C1 segment of cervical spinal cord (tissue), 14 donors: ENCODE measurements at places on chromosomes 6 and 20.

DNA sequence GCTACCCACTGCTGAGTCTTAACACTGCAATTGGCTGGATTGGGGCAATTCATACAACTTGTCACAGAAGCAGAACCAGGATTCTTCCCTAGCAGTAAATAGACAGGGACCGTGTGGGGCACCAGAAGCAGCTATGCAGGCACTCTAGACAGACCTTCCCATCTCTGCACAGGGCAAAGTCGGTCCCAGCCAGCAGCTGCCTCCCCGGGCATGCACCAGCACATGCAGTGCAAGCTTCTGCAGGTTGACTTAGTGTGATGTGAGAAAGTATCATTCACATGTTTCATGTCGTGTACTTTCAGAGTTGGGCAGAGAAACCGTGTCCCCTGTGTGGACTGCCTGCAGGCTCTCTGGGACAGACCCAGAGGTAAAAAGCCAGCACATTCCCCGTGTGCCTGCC lies 98.0 kb upstream of the FOXA2 start:
- no peak for DNase-seq

- no peak for DNase-seq
Observed at GRCh38 chr6:118784641-118785164, 109.2 kb upstream of the ASF1A start.

DNA sequence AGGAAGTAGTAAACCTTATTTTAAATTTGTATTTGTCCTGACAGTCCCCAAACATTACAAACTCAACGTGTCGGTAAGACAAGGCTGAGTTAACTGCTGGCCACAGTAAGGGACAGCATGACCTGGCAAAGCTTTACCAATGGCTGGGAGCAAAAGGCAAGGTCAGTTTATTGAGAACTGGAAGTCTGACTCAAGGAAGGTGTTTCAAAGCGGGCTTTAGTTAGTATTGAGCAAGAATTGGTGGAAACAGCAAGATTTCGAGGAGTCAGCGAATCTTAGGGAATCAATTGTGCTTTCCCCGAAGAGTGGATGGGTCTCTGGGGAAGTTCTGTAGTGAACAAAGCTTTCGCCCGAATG lies 885 bp upstream of the GZF1 start:
- DNase-seq: no peak

- peak; percentile 11 for DNase-seq
Observed at GRCh38 chr20:57473246-57474048, 51.5 kb downstream of the CTCFL start.

- DNase-seq: no peak
Observed at GRCh38 chr20:63406617-63407245, 45.6 kb upstream of the CHRNA4 start.

DNA sequence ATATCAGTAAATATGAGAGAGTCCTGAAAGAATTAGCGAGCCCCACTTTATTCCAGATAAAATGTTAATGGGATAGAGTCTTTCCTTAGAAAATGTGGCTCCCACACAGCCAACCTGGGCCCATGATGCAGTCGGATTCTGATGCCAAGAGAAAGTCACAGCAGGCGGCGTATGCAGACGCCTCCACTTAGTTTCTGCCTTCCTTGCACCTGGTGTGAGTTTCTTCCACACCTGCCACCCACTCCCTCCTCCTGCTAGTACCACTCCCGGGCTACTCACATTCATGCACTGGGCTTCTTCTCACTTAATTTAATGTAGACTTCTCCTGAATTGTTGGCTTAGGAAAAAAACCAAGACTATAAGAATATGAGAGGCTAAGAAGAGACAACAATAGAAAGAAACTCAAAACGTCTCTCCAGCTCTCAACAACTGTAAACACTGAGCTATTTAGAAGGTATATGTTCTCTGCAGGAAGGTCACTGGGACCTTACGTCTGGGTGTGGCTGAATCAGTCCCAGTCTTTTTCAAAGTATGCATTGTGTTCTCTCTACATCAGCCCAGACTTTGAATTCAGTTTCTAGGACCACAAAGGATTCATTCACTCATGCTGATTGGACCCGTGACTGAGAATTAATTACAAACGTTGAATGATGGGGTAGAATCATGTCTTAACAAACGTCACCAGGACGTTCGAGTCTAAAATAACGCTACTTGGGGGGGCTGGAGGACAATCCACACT lies 70.4 kb downstream of the GCNT2 start:
- no peak for DNase-seq

- DNase-seq: no peak
Observed at GRCh38 chr6:96675597-96675996, 112.7 kb downstream of the FHL5 start.

- DNase-seq: no peak
Observed at GRCh38 chr20:18314786-18315406, 26.6 kb downstream of the ZNF133 start.

DNA sequence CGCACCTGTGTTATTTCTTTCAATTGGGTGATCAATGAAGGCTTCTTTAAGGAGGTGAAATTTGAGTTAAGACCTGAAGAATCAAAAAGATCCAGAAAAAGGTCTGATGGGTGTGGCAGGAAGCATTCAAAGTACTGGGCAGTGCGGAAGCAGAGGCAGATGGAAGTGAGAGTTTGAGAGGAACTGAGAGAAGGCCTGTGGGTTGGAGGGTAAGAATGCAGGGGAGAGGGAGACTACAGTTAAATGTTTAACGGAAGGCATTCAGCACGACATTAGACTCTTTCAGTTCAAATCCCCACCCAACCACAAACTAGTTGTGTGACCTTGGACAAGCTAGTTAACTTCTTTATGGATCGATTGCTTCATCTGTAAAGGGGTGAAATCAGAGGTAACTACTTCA lies 50.5 kb upstream of the GCM1 start:
- DNase-seq: no peak

GRCh38 chr6:147621263-147621662 lies 112.8 kb downstream of the SAMD5 start:
- no peak for DNase-seq

DNA sequence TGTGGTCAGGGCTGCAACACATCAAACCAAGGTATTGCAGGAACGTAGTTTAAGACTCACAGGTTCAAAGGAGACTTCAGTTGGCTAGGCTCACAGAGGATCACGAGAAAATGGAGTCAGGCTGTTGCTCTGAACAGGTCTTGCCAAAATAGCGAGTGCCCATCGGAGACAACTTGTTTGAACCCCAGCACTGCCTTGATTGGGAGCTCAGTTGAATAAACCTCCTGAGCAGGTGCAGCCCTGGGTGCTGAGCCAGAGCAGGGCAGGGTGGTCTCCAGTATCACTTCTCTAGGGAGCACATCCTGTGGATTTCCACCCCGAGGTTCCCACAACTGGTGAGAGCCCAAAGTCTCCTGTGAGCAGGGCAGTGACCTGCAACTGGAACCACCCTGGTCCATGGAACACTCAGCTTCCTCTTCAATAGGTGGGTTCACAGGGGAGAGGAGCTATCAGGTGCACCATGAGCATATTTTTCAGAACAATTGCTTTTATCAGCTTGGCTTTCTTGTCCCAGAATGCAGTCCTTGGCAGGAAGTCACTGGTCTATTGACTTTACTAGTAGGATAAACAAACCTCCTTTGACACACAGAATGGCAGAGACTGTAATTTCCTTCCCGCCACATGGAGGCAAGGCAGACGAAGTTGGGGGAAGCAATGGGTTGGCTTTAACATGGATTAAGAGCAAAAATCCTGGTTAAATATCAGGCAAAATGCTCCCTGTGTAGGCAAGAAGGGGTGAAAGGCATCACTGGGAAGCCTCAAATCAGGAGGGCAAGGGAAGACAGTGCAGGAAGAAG lies 267.7 kb upstream of the FOXQ1 start:
- no peak for DNase-seq

- no peak for DNase-seq
Observed at GRCh38 chr6:170437719-170438401, 115.2 kb downstream of the PSMB1 start.

DNA sequence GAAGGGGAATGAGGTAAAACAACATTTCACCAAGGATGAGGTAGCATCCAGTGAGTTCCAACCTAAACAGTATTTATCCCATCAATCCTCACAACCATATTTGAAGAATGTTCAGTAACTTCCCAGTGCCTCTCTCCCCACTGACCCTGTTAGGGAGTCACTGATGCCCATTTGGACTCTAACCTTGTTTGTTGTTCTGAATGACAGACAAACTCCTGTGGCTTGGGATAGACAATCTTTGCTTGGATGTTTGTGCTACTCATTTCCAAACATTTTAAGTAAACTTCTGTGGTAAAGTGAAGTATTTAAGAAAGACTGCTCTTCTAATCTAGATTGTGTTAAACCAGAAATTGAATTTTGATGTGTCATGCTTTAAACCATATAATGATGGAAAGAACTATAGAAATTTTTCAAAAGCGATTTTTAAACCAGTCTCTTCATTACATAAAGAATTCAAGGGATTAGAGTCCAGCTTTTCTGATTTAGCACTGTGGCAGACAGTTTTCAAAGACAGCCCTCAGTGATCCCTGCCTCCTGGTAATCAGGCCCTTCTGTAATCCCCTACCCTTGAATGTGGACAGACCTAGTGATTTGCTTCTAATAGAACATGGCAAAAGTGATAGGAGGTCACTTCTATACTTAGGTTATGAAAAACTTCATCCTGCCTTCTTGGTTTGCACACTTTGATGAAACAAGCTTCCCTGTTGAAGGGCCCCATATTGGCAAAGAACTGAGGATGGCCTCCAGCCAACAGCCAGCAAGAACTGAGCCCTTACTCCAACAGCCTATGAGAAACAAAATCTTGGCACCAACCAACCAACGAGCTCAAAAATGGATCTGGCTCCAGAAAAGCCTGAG lies 191.6 kb downstream of the DST start:
- no peak for DNase-seq

GRCh38 chr20:37369846-37370245 lies 23.9 kb downstream of the SRC start:
- no peak for DNase-seq

- DNase-seq: no peak
Observed at GRCh38 chr6:53790886-53791285, 3.9 kb upstream of the LRRC1 start.

DNA sequence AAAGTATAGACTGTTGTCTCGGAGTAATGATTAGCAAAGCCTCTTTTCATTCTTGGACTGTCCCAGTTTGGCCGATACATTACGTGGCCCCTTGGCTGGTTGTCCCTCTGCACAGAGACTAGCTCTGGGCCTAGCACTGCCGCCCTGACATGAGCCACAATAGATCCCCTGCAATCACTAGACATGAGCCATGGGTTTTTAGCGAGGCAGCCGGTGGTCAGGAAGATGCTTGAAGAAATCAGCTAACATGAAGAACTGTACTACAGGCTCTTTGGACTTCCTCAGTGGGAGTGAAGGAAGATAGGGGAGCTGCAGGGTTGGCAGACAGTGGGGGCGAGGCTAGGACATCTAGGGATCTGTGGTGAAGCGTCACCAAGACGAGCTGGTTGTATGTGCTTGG lies 11.0 kb downstream of the DUSP22 start:
- DNase-seq: no peak

DNA sequence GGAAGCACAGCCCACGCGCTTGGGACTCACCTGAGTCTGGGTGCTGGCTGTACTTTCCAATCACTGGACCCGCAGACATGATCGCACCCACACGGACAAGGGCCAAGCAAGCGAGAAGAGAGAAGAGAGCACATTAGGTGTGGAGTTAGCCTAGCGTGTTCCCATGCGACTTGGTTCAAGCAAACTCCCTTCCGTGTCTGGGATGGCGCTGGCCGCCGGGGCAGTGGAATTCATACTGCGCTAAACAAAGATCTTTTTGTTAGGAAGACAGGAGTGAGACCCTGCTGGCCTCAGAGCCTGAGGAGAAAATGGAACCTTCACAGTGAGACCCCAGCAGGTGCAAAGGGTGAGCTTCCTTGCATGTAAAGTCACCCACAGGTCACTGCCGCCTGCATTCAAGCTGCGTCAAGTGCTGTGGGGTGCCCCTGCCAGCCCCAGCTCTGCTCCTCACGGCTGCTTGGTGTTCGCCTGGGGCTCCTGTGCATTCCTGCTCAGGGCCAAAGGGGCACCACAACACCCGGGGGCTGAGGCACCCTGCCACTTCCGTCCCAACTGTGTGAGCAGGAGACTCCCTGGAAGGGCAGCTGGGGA lies 26.4 kb downstream of the PSMG4 start:
- DNase-seq: no peak

DNA sequence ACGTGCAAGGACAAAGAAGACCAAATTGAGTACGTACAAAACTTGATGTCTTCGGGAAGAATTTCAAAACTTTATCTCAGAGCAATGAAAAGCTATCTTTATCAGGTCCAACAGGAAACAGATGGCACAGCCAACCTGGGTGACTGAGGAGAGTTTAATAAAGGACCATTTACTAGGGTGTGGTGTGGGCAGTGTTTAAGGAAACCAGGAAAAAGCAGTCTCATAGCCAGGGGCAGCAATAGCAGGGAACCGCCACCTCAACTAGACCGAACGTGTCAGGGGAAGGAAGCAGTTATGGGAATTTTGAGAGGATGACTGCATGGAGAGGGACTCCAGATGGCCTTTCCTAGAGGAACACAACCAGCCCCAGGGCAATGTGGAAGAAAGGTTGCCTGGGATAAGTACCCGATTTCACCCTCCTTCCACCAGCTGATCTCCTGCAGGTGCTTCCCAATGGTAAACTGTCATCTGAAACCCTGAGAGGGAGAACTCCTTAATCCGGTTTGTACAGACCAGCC lies 15.2 kb upstream of the TAAR5 start:
- no peak for DNase-seq

GRCh38 chr6:138815797-138816528 lies 20.1 kb downstream of the ECT2L start:
- DNase-seq: no peak

DNA sequence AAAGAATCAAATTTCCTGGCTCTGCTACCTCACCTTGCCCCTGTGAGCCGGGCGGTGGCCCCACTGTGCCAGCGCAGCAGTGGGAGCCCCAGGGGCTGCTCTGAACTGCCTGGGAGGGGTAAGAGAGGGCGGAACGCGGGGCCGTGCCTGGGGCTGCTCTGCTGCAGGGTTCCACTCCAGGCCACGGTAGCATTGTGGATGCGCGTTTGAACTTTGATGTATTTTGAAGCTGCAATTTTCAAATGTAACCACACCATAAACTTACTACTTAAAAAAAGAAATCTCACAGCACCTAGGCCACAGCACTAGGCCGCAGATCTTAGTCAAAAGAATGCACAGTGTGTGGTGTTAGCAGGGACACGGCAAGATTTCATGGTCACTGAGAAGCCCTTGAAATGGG lies 57.5 kb downstream of the PRDM1 start:
- DNase-seq: no peak

GRCh38 chr6:2203264-2203663 lies 42.1 kb downstream of the GMDS start:
- DNase-seq: no peak

DNA sequence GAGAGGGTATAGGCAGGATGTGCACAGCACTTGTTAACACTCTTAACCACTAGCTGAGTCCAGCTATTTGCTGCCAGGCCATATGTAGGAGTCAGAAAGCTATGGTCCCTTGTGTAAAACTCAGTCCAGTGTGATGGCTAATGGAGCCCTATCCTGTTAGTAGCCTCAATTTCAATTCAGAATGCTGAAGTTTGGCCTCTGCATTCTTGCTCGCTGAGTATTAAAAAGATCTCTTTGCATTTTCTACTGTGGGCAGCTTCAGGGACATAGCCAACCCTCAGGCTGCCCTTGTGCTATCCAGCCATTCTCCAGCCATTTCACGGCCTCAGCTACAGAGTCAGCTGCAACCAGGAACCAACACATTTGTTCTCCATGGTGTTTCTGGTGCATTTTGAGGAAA lies 92.5 kb downstream of the SPTLC3 start:
- no peak for DNase-seq
